ENCODE measurements at places on chromosomes 1 and 21.

- no peak for DNase-seq
Measured at GRCh38 chr1:204763773-204764427, 78.4 kb upstream of the LRRN2 start.

GRCh38 chr1:54581621-54582035 lies 33.6 kb downstream of the ACOT11 start:
- no peak for DNase-seq

- DNase-seq: no peak
Measured at GRCh38 chr1:235838021-235838420, 28.7 kb downstream of the LYST start.

GRCh38 chr1:55536545-55536865 lies 321.3 kb upstream of the USP24 start:
- no peak for DNase-seq

DNA sequence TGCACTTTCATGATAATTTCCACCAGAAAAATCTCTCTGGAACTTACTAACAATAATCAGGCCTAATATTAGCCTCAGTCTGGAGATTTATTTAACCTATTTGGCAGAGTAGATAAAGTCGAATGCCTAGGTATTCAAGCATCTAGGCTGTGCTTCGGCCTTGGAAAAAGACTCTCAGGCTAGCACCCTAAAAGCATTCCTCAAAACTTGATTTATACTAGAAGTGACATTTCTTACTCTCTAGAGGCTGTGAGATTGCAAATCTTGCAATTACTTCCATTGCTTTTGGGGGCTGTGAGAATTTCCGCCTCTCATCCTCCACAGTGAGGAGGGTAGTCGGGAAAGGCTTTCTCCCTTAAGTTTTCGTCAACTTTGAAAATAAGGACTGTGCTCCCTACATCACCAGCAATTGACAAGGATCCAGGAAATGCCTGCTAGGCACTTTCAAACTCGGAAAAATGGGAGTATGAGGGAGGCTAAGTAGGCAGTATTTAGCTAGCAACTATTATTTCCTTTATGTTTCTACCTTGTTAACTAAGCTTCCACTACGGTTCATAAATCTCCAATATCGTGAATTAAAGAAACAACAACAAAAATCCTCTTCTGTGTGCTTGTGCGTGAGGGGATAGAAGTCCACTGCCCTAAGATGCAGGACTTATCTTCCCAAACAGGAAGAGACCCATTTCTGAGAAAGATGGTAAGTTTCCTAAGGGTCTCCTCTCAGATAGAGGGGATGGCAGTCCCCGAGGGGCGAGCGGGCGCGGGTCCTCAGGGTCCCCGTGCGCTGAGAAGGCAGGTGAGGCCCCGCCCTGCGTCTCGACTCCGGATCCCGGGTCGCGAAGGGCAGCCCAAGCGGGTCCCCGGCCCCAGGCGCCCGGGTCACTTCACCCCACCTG lies 1.1 kb upstream of the LMO4 start:
- no peak for DNase-seq

DNA sequence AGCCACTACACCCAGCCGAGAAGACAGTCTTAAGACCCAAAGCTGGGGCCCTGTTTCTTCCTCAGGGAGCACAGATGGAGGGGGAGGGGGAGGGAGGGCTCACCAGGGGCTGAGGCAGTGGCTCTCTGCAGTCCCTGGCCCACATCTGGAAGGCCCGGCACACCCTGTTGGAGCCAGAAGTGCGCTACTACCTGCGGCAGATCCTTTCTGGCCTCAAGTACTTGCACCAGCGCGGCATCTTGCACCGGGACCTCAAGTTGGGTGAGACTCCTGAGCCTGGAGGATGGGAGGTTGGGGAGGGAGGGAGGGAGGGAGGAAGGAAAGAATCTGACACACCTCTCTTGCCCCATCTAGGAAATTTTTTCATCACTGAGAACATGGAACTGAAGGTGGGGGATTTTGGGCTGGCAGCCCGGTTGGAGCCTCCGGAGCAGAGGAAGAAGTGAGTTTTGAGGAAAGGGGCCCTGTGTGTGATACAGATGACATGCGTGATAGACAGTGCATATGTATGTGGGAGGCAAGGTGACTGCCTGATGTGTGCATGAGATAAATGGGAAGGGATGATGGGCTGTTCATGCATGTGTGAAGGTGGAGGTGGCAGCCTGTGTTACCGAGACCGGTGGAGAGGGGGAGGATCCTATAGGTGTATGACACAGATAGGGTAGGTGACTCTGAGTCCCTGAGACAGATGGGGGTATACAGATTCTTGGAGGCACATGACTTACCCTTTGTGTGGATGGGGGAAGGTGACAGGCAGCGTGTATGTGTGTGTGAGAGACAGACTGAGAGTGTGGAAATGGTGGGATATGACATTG lies 1.5 kb downstream of the PLK3 start:
- DNase-seq: no peak

DNA sequence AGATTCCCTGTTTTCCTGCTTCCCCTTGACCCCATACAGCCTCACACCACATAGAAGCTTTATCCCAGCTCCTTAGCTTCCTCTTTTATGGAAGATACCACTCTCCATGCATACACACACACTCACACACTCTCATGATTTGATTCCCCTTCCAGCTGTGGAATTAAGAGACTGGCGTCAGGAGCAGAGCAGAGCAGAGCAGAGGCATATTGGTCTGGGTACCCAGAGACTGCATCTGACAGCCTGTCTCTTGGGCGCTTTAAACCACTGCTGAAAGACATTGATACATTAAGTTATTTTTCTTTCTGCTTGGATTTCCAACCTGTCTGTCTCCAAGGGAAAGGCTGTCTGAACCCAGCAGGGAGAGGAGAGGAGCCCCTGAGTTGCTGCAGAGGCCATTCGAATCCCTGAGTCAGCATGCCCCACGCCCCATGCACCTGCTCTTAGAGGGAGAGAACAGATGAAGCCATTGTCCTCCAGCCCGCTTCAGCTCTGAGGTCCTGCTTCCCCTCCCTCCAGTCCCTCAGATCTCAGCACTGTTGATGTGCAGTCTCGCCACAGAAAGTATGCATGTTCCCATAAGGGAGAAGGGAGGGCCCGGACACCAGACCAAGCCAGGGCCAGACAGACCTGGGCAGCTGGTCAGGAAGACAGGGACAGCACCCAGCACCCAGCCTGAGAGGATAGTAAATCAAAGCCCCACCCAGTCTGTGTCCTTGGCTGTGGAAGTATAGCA lies 66.7 kb upstream of the GJB5 start:
- no peak for DNase-seq

- no peak for DNase-seq
Measured at GRCh38 chr21:37281993-37282392, 14.9 kb upstream of the VPS26C start.

GRCh38 chr1:85245891-85246290 lies 13.6 kb downstream of the C1orf52 start:
- no peak for DNase-seq

GRCh38 chr1:185598332-185598731 lies 135.9 kb upstream of the HMCN1 start:
- DNase-seq: no peak

- DNase-seq: no peak
Measured at GRCh38 chr1:1357871-1358432, 403 bp downstream of the MXRA8 start.

All from NCI-H1417 treated with DMSO at 0.1 percent for 48 hours (cell line).